ENCODE measurements at places on chromosomes 3 and 15.

GRCh38 chr3:111615880-111616279, 20.7 kb upstream of the ZBED2 start:
- DNase-seq = no peak

DNA sequence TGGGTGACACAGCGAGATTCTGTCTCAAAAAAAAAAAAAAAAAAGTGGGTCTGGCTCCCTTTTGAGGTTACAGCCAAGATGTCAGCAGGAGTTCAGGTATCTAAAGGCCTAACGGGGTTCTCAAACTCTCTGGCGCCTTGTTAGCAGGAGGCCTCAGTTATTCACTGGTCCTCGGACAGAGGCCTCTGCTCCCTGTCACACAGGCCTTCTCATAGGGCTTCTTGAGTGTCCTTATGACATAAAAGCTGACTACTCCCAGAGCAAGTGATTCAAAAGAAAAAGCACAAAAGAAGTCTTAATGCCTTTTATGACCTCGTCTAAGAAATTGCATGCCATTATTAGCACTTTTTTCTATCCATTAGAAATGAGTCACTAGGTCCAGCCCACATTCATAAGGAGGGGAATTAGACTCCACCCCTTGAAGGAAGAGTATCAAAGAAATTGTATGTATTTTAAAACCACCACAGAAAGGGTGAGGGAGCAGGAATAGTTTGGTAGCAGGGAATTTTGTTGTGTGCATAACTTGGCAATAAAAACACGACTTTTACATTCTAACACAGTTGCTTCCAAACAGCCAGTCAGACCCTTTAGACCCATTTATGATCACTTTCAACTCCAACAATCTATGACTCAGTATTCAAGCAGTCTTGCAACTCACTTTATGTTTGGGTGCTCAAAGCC, 90.3 kb downstream of the MEX3B start:
- DNase-seq = no peak

DNA sequence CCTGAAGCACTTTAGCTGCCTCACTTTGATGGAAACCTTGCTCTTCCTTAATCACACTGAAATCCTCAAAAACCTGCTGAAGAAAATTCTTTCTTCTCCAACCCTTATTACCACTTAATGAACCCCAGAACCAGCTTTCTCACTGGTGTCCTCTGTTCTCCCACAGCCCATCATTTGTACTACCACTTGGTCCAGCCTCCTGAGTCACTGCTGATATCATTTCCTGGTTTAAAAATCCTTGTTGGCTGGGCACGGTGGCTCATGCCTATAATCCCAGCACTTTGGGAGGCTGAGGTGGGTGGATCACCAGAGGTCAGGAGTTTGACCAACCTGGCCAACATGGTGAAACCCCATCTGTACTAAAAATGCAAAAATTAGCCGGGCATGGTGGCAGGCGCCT, 418.6 kb upstream of the KCNMB2 start:
- no peak for DNase-seq

- no peak for DNase-seq
These were observed 13.1 kb downstream of the ARIH1 start for GRCh38 chr15:72487070-72487797.

- DNase-seq = no peak
These were observed 271.7 kb downstream of the CNTN4 start for GRCh38 chr3:2370317-2370716.

DNA sequence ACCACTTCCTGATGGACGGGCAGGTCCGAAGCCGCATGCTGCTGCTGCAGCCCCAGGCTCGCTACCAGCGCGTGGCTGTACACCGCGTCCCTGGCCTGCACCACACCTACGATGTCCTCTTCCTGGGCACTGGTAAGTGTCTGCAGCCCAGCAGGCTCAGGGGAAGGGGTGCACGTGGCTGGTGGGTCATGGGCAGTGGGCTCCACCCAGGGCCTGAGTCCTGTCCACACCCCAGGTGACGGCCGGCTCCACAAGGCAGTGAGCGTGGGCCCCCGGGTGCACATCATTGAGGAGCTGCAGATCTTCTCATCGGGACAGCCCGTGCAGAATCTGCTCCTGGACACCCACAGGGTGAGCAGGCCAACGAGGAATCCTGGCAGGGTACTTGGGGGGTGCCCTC, 8.7 kb downstream of the CIB1 start:
- no peak for DNase-seq

DNA sequence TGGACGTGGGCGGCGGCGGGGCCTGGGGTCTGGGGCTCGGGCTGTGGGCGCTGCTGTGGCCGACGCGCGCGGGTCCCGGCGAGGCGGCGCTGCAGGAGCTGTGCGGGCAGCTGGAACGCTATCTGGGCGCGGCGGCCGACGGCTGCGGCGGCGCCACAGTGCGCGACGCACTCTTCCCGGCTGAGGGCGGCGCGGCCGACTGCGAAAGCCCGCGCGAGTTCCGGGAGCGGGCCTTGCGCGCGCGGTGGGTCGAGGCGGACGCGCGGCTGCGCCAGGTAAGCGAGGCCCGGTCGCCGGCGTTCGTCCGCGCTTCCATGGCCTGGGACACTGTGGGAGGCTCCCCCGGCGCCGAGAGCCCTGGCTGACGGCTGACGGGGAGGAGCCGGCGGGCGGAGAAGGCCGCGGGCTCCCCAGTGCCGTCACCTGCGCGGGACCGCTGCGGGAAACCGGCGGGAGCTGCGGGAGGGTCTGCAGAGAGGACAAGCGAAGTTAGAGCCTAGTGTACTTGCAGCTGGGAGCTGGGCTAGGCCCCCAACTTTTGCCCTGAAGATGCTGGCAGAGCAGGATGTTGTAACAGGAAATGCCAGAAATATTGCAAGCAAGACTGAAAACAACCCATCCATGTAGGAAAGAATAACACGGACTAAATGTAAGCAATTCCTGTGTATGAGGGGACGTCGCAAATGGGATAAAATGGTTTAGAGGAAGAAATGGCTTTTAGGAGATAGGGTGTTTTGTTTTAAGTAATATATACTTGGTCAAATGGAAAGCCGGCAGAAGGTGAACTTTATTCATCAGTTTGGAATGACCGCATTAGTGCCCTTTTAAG, 847 bp downstream of the WHAMM start:
- peak; percentile 32 for DNase-seq

- DNase-seq = no peak
These were observed 88.5 kb upstream of the LRRFIP2 start for GRCh38 chr3:37262816-37263393.

Data from SK-N-DZ (cell line).